Spinal cord (tissue), 10 donors: ENCODE measurements at places on chromosomes 2 and 18.

GRCh38 chr2:74130211-74130995 lies 17.3 kb downstream of the BOLA3 start:
- DNase-seq = no peak

DNA sequence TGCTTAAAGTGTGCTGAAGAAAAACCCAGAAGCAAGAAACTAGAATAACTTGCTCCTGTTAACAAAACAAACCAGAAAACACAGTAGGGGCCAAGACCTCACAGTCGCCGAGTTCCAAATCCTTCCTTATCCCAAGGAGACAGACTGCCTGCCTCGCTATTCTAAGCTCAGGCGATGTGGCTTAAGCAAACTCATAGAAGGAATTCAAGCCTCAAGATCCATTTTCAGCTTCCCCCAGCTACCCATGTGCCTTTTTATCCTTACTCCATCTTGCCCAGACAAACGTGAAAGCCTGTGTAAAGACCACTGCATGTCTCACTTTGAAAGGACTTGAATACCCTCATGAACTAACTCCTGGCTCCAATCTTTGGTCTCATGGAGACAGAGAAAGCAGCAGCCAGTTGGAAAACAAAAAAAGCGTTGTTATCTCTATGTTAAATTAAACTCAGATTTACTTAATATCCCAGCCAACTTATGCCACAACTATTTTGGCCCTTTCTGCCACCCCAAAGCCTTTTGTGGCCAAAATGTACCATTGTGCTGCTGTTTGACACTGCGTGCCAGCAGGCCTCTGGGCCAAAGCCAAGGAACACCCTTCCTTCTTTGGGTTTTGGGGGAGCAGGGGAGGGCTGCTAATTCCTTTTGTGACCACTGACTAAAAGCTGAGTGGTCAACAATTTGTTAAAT lies 123.2 kb upstream of the FZD5 start:
- no peak for DNase-seq

GRCh38 chr2:190759749-190760213 lies 110.9 kb downstream of the NAB1 start:
- no peak for DNase-seq

GRCh38 chr2:96233880-96234316 lies 25.3 kb upstream of the STARD7 start:
- DNase-seq = no peak

- DNase-seq = no peak
Measured at GRCh38 chr2:242098034-242098433, 228.5 kb downstream of the RTP5 start.
